ENCODE measurements at places on chromosomes 4 and X.

- DNase-seq = no peak
Measured at GRCh38 chr4:132001542-132001941, 1147.6 kb upstream of the PCDH10 start.

- DNase-seq = no peak
Measured at GRCh38 chr4:184907216-184907615, 81.4 kb upstream of the ACSL1 start.

- DNase-seq = no peak
Measured at GRCh38 chr4:107876099-107876498, 51.4 kb downstream of the SGMS2 start.

- no peak for DNase-seq
Measured at GRCh38 chrX:15465896-15466651, 27.1 kb downstream of the PIR start.

DNA sequence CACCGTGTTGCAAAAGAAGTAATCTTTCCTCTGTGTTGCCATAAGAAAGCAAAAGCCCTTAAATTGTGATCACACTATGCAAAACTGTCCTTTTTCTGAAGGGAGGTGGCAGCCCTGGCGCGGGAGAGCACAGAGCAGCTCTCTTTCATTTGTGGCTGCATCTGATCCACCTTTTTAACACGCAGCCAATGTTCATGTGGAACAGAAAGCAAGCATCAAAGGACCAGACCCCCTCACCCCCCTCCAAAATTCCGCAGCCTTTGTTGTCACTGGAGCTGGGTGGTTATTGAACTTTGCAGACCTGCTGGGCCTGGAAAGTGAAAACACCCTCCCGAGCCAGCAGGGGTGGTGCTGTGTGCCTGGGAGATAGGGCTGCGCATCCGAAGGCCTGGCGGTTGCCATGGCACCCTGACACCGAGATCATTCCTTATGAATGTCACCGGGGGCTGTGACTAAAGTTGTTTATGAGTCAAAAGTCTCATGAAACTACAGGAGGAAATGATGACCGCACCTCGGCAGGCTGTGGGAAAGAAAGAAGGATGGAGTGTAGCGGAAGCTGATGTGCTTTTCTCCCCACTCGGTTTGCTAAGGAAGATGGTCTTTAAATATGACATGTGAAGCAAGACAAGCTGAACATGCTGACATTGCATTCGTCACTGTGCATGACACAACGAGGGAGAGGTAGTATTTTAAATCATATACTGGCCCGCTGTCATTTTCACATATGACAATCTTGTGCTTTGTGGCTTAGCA, 367.4 kb downstream of the UNC5C start:
- DNase-seq = no peak

- DNase-seq = no peak
Measured at GRCh38 chr4:14771094-14771493, 231.2 kb upstream of the CPEB2 start.

GRCh38 chrX:134144231-134144630, 92.8 kb upstream of the CCDC160 start:
- DNase-seq = no peak

DNA sequence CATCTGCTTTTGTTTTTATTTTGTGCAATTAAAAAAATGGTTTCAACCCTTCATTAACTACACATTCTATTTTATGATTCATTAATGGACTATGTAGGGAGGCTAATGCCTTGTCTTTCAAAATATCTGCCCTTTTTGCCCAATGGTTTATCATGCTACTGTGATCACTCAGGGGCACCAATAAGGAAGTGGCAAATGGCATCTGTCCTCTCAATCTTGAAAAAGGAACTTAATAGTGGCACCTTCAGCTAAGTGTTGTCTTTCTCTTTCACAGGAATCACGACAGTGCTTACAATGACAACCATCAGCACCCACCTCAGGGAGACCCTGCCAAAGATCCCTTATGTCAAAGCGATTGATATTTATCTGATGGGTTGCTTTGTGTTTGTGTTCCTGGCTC, 57.1 kb downstream of the COMMD8 start:
- no peak for DNase-seq

DNA sequence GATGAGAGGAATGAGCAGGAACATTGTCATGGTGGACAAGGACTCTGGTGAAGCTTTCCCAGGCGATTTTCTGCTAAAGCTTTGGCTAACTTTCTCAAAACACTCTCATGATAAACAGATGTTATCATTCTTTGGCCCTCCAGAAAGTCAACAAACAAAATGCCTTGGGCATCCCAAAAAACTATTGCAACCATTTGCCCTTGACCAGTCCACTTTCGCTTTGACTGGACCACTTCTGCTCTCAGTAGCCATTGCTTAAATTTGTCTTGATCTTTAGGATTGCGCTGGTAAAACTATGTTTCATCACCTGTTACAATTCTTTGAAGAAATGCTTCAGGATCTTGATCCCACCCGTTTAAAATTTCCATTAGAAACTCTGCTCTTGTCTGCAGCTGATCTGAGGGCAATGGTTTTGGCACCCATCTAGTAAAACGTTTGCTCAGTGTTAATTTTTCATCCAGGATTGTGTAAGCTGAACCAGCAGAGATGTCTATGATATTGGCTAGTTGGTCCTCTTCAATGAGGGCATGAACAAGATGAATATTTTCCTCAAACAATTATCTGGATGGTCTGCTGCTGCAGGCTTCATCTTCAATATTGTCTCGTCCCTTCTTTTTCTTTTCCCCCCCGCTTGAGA, 14.8 kb downstream of the TBC1D1 start:
- DNase-seq = no peak

GRCh38 chrX:15299941-15300851, 15.2 kb downstream of the ASB11 start:
- no peak for DNase-seq

GRCh38 chrX:51496501-51497291, at the start of gene NUDT11:
Gene NUDT11 (minus strand): TSS chrX:51496592. CDS start chrX:51496444, 148 bp downstream.
- DNase-seq = peak; percentile 87

- no peak for DNase-seq
Measured at GRCh38 chr4:27318740-27319139, 458.1 kb downstream of the STIM2 start.

GRCh38 chr4:6888506-6889071, 21.0 kb upstream of the TBC1D14 start:
- no peak for DNase-seq

GRCh38 chrX:19403696-19404095, 60.0 kb downstream of the PDHA1 start:
- DNase-seq = no peak

- no peak for DNase-seq
Measured at GRCh38 chr4:4437798-4438470, 51.0 kb downstream of the NSG1 start.

DNA sequence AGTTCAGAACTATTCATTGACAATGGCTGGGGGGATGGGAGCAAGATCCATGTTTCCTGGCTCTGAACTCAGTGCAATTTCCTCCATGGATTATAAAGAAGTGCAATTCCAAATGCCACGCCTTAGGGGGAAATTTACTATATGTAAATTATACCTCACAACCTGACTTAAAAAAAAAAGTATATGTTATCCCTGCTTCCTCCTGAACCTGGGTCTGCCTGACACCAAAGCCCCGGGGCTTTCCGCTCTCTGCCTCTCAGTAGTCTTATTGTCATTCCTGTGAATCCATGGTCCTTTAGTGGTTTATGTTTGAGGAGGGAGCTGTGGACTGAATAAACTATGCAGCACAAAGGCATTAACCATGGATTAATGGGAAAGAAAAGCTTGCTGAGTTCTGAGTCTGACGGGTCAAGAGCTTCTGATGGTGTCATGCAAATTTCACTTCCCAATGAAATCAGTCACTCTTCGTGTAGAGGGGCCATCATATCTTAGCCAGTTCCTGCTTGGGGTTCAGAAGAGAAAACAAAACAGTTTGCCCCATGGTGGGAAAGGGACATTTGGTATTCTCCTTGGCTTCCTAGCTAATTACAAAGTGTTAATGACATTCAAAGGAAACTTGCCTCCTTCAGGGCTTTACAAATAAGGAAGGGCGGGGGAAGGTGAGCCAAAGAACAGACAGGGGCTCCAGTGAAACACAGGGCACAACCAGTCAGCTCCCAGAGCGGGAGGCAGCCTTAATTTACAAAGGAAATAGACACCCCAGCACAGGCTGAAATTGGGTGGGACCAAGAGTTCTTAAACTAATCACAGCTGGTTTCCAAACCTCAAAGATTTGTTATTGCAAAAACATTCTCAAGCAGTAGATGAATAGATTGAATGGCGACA, 14.3 kb downstream of the FAM9C start:
- DNase-seq = no peak

GRCh38 chr4:93029769-93030168, 726.0 kb downstream of the GRID2 start:
- DNase-seq = no peak

GRCh38 chrX:40433160-40433559, 147.6 kb upstream of the ATP6AP2 start:
- no peak for DNase-seq

- no peak for DNase-seq
Measured at GRCh38 chr4:107863850-107864371, 39.2 kb downstream of the SGMS2 start.

DNA sequence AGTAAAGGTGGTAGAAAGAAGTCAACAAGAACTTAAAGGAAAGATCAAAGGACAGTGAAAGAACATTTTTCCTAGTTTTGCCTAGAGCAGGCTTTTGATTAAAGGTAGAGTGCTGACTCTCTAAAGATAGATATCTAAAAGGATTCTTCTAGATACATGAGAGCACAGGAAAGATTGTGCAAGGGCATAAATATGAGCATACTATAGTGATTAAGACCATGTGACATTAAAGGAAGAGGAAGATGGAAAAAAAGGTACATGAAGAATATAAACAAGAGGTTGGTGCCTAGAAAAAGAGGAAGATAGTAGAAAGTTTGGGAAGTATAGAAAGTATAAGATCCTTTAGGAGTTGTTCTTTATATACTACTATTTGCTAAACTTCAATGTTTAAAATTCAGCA, 26.1 kb upstream of the TET2 start:
- DNase-seq = no peak

DNA sequence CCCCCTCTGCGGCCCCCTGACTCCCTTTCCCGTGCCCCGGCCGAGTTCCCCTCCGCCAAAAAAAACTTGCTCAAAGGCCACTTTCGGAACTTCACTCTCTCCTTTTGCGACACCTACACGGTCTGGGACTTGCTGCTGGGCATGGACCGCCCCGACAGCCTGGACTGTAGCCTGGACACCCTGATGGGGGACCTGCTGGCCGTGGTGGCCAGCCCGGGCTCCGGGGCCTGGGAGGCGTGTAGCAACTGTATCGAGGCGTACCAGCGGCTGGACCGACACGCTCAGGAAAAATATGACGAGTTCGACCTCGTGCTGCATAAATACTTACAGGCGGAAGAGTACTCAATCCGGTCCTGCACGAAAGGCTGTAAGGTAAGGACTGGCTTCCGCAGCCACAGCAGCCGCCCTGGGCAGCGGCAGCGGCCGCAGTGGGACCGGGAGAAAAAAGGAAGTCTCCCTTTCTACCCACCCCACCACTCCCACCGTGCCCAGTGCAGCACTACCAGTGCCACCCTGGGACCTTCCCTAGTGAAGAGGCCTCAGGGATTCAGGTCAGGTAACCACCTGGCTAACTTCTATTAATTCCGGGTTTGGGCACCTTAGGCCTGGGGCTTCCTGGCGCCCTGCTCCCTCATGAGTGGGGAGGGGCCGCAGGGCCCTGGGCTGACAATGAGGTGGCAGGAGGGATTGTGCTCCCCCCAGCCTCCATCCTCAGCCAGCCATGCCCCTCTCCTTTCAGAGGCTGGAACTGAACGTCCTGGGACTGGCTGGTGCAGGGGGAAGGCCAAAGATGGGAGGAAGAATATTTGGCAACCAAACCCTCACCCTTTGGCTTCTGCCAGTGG, 1.9 kb downstream of the NALF2 start:
- no peak for DNase-seq

GRCh38 chrX:55102754-55103153, 13.9 kb downstream of the PAGE2 start:
- no peak for DNase-seq
